Camera-type eye (tissue), 1 donor: ENCODE measurements at places on chromosomes 5 and 9. TPM values are rescaled to one million over a fixed set of nuclear protein-coding genes. Genes with fewer than 3 reads are reported as not detected.

Gene SPATA6L
- total RNA-seq: 4.7 TPM

Gene C5
- 10.0 TPM for total RNA-seq

Gene QRFP
- total RNA-seq: not detected

Gene SLC6A18
- total RNA-seq: not detected

Gene CRB2
- total RNA-seq: 36.4 TPM
